ENCODE measurements at places on chromosomes 3 and 15. TPM values are rescaled to one million over a fixed set of nuclear protein-coding genes. Genes with fewer than 3 reads are reported as not detected.

Gene ASB14
- total RNA-seq, result not detected

Gene CCDC54
- not detected for total RNA-seq

Gene CLDN16
- not detected for total RNA-seq

Gene TRPM1
- total RNA-seq, result not detected

Gene PLCB2
- total RNA-seq, result 178 TPM

Gene GCSAM
- total RNA-seq, result 24.5 TPM

Gene GUCA1C
- not detected for total RNA-seq

Gene FGF12
- not detected for total RNA-seq

Gene CHRNA3
- not detected for total RNA-seq

Gene P2RY14
- 0.66 TPM for total RNA-seq

Gene NOX5
- not detected for total RNA-seq

Gene COLQ
- 5.0 TPM for total RNA-seq

Gene TNFAIP8L3
- total RNA-seq, result 0.17 TPM

Gene GPR87
- total RNA-seq, result not detected

Gene ST3GAL6
- 0.10 TPM for total RNA-seq

Gene AHSG
- total RNA-seq, result not detected

Gene PRICKLE2
- total RNA-seq, result not detected

Gene TMEM266
- total RNA-seq, result not detected

Gene MAN2A2
- total RNA-seq, result 103 TPM

Gene RGMA
- total RNA-seq, result 0.23 TPM

Gene ZNF501
- 2.0 TPM for total RNA-seq

Gene SLCO3A1
- 40.5 TPM for total RNA-seq

Gene TGFBR2
- 86.5 TPM for total RNA-seq

Gene PPP2R3A
- 0.07 TPM for total RNA-seq

Gene CX3CR1
- total RNA-seq, result 0.89 TPM

Gene TEX9
- 0.83 TPM for total RNA-seq

Gene LCTL
- not detected for total RNA-seq

Gene PRC1
- total RNA-seq, result 111 TPM

Gene ASB7
- total RNA-seq, result 25.2 TPM

Measured in activated naive CD4-positive, alpha-beta T cell treated with anti-CD3 and anti-CD28 coated beads, Interleukin-2, amount 10 ng/mL, durations not matched to agents 5 hours and 36 hours (primary cell).